ENCODE measurements at places on chromosomes 7 and 10.

GRCh38 chr7:5607951-5608656 is 173.4 kb downstream of the RNF216 start:
- DNase-seq: no peak

GRCh38 chr10:70820976-70821750 is 5.4 kb downstream of the SGPL1 start:
- no peak for DNase-seq

DNA sequence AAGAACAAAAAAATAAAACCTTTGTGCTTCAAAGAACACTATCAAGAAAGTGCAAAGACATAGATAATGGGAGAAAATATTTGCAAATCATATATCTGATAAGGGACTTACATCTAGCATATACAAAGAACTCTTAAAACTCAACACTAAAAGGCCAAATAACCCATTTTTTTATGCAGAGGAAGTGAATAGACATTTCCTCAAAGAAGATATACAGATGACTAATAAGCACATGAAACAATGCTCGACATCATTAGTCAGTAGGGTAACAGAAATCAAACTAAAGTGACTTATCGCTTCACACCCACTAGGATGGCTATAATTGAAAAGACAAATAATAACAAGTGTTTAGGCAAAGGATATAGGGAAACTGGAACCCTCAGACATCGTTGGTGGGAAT is 78.0 kb downstream of the MALSU1 start:
- DNase-seq: no peak

DNA sequence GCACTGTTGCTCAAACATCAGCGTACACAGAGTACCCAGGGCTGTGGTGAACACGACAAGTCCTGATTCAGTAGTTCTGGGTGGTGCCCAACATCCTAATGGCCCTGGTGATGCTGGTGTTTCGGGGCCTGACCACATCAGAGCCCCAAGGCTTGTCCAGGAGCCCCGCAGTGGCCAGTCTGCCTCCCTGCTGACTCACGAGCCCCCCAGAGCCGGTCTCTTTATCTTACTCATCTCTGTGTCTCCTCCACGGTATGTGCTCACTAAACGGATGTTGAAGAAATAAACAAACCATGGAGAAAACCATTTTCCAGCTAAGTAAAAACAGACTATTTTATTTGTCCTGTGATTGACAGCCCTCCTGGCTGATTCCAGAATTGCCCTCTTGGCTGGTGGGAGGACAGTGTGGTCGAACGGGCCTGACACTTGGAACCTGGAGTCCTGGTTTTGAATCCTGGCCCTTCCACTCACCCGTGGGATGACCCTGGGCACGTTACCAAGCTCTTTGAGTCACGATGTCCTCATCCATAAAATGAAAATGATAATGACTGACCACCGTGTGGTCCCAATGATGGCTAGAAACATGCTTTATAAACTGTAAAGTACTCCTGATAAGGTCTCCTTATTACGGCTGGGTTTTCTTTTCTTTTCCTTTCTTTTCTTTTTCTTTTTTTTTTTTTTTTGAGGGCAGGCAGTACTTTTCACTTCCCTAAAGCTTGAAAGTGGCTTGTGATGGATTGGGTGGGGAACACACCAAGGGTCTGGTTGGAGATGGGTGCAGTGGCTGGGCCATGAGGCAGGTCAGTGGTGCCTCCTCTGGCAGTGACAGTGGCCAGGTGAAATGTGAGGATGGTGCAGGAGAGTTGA is 5.7 kb downstream of the HIP1 start:
- no peak for DNase-seq

- DNase-seq: no peak
Measured at GRCh38 chr7:38195804-38196595, 18.0 kb downstream of the STARD3NL start.

DNA sequence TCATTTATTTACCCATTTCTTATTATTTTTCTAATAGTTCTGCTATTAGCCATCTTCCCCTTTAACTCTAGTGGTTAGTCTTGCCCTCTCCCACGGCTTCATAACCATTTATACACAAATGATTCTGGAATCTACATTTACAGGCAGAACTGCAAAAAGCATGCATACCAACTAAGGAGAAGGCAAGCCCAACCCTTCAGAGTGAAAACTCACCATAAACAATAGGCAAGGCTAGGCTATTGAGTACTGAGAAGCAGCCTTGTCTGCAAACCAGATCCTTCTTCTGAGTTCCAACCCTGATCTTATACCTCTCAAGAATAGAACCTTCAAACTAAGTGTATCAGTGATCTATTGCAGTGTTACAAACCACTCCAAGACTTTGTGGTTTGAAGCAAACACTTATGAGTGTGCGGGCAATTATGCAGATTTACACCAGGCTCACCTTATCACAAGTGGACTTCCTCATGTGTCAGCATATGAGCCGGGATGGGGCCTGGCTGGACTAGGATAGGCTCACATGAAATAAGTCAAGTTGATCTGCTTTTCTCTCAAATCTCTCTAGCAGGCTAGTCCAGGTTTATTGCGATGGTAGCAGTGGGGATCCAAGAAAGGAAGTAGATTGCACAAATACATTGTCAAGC is 896.9 kb upstream of the PHF14 start:
- no peak for DNase-seq

DNA sequence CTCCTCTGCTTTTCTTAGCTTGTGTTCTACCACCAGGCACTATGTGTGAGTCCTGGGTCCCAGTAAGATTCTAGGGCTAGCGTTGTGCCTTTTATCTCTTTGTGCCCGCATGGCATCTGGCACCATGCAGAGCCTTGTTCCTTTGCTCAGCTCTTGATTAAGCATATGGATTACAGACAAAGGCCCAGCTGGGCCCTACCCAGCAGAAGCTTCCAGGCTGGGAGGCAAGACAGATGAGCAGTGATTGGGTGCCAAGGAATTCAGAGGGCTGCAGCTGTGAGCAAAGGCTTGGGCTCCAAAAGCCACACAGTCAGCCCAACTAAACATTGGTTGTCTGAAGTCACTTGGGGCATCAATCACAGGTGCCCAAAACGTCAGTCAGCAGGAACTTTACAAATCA is 2.0 kb downstream of the ACSM6 start:
- no peak for DNase-seq

DNA sequence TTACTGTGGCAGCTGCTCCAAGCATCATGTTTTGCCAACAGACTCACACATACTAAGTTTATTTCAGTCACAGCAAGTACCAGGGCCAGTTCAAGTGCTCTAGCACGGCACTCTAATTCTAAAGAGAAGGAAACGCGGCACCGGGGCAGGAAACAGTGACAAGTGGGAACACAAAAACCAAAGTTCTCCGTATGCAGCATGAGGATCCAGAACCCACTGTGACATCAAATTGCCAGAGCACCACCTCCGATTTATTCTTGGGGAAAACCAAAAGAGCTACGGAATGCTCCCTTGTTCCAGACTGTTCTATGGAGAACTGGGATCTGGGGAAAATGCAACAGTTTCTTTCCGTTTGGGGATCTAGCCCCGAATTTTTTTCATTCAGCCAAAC is 448 bp upstream of the PTER start:
- DNase-seq: no peak

GRCh38 chr10:121188005-121188404 is 336.8 kb downstream of the WDR11 start:
- no peak for DNase-seq

DNA sequence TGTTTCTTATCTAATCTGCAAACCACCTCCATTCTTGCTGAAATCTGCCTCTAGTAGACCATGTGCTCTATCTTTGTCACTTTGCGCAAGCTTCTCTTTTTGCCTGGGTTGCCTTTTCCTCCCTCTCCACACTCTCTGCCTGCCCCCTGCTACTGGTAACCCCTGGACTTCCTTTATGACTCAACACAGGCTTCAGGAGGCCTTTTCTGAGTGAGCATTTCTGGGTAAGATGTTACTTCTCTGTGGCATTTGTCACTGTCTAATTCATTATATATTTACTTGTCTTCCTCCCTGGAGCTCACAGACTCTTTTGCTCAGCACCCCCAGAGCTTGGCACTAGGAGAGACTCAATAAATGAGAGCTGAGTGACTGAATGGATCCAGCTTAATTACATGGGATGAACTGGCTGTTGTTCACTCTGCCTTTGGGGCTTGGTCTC is 8.4 kb downstream of the GOLGA7B start:
- no peak for DNase-seq

GRCh38 chr10:70935125-70935625 is 46.8 kb upstream of the PCBD1 start:
- no peak for DNase-seq

- no peak for DNase-seq
Measured at GRCh38 chr7:30197438-30197837, 62.7 kb downstream of the MTURN start.

DNA sequence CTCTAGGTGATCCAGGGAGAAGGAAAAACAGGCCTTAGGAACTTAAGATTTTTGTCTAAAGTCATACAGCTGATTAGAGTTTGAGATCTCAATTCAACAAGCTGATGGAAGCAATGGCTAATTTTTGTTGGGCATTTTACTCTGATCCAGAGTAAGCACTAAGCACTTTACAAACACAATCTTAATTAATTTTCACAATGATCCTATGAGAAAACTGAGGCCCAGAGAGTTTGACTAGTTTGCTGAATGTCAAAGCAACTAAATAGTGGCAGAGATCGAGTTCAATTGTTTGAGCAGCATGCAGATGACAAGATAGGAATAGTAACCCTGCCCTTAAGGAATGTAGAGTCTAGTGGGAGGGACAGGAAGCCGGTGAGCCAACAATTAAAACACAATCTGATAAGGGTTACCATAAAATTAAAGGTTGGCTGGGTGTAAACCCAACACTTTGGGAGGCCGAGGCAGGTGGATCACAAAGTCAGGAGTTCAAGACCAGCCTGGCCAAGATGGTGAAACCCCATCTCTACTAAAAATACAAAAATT is 13.5 kb upstream of the RPEL1 start:
- no peak for DNase-seq

DNA sequence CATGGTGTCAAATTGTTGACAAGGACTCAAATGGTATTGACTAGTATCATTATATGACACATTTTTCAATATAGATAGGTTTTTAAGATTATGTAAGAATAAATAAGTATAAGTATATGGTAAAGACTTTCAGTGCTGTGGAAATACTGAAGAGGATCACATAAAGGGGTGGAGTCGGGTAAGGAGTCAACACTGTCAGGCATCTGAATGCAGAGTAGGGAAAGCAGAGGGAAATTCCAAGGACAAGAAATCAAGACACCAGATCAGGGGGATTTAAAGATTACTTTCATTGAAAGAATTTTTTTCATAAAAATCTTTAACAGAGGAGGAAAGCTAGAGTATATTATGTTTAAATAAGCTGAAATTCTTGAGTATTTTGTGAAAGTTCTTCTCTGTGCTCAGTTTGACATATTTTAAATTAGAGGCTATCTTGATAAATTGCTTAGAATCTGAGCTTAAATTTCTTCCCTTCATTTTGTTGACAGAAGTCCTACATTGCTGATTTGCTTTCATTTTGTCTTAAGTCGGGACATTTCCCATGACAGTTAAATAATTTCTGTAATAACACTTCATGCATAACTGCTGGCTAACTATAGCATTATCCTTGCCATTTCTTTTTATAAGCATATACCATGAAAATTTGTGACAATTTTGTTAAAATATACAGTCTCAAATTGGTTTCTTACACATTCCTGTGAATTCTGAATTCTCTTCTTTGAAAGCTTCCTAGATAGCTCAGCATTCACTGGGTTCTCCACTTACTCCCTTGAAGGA is 244.3 kb downstream of the PRKG1 start:
- DNase-seq: no peak

- no peak for DNase-seq
Measured at GRCh38 chr7:112908086-112908485, 117.9 kb upstream of the TMEM168 start.

- DNase-seq: no peak
Measured at GRCh38 chr10:127798111-127798510, 61.1 kb downstream of the FOXI2 start.

DNA sequence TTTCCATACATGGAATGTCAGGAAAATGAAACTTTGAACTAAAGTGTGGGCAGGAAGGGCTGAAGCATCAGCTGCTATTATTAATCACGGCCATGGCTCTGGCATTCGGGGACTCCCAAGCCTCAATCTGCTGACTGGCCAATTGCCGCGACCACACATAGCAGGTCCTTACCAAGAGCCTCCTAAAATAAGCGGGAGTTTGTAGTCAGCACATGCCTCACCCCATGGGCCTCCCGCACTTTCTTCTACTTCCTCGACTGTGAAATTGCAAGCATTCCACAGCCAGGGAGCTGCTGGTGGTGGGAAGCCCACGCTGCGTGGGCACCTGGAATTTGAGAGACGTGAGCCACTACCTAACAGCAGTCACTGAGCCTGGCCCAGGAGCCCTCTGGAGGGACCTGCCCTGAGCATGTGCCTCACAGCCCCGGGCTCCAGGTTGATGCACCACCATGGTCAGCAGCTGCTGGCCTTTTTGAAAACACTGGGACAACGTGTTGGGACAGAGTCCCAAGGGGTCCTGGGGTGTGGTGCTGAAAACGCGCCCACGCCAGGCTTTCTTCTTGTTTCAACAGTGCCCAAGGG is 211.4 kb downstream of the TNS3 start:
- no peak for DNase-seq

DNA sequence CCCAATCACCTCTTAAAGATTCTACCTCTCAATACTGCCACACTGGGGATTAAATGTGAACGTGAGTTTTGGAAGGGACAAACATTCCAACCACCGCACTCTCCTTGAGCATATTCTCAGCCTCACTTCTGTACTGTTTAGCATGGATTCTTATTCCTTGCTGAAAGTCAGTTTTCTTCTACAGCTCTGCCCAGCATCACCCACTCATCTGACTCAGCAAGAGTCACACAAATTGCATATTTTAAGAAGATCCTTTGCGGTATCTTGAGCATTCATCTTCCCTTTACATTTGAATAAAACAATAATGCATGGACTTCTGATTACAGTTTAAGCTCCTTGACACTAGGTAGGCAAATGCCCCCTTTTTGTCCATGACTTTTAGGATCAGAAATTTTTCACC is 251.6 kb upstream of the MKLN1 start:
- DNase-seq: no peak

GRCh38 chr10:48684463-48684791 is 246 bp upstream of the WDFY4 start:
- DNase-seq: no peak

DNA sequence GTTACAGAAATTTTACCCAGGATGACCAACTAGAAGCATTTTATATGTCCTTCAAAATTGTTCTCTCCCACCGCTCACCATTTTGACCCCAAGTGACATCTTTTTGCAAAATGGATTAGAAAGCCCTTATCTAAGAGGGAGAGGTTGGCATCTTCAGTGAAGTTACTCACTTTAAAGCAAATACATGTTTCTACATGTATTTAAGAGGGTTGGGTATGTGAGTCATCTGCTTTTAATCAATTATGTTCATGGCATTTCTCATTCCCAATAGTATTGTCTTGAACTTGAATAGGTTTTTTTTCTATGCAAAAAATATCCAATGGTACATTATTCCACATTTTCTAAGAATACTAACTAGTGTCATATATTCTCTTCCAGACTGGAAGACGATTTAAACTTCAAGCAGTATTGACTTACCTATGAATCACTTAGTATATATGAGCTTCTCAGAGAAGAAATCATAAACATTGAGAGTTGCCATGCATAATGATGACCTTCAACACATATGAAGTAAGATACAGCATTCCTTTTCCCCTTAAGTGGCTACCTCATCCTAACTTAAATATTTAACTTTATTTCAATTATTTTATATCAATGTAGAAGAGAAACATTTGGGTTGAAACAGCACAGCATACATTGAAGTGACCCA is 132.8 kb downstream of the POLR1F start:
- DNase-seq: no peak

- no peak for DNase-seq
Measured at GRCh38 chr10:117674646-117675045, 132.1 kb downstream of the EMX2 start.
